Right cardiac atrium (tissue), 5 donors: ENCODE measurements at places on chromosomes 7 and 10. TPM values are rescaled to one million over a fixed set of nuclear protein-coding genes. Genes with fewer than 3 reads are reported as not detected.

CTNNA3 gene
- 81.7 TPM for total RNA-seq

STAM gene
- 33.7 TPM for total RNA-seq

TSPAN15 gene
- total RNA-seq, result 6.9 TPM

VPS37D gene
- 1.6 TPM for total RNA-seq

AKR1B1 gene
- total RNA-seq, result 158 TPM

TAS2R41 gene
- not detected for total RNA-seq

POR gene
- 64.2 TPM for total RNA-seq

AZGP1 gene
- total RNA-seq, result 10.7 TPM

SLIT1 gene
- 0.11 TPM for total RNA-seq

FAM25G gene
- not detected for total RNA-seq

MICALL2 gene
- 14.0 TPM for total RNA-seq

- DNase-seq, result no peak
Measured at GRCh38 chr7:101486433-101487104, 123.9 kb downstream of the COL26A1 start.

DNA sequence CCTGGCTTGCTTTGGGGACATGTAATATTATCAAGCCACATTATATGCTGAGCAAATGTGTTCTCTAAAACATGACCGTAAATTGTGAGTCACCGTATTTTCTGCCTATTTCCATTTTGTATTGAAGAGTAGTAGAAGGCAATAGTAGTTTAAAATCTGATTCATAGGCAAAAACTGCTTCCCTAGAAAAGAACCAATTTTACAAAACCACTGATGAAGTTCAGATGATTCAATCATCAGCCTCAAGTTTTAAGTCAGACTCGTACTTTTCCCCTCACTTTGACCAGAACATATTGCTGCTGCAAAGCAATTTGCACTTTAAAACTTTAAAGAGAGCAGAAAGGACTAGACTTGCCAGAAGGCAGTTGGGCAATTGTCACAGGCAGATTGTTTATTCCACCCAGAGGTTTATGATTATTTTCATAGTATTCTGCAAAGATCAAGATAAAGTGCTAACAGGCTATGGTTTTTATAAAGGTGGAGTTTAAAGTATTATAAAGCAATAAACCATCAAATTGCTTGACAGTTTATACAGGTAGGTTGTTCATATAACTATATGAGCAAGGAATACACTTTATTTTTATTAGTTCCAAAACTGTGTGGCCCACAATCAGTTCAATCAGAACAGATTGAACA lies 168.2 kb downstream of the ETV1 start:
- DNase-seq, result no peak

- no peak for DNase-seq
Measured at GRCh38 chr7:139830292-139830691, 1.2 kb downstream of the TBXAS1 start.

DNA sequence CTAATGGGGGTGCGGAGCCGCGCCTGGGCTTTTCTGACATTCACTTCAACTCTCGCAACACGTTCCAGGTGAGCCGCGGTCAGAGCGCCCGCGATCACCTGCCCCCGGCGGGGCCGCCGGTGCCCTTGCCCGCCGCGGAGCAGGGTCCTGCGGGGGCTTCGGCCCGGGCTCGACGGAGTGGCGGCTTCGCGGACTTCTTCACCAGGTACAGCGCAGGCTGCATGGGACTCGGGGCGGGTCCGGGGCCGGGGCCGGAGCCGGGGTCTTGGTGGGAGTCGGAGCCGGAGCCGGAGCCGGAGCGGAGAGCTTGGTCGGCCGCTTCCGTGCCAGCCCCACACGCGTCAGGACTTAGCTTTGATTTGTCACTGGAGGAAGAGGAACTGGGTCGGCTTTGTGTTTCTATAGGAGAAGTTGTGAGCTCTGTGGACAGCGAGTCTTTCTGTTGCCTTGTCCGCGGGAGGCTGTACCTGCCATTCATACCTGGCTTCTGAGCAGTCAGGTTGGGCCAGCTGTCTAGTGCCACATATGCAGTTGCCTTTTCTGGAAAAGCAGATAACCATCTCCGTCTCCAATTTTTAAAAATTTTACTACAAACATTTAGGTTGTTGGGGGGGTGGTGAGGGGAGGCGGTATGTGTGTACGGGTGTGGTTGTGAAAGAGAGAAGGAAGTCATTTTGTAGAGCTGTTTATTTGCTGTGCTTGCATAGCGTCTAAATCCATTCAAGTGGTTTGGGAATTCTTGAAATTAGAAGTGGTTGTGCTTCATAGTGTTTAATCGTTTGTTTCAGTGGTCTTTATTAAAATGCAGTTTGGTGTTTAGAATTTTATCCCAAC lies 1.3 kb downstream of the TBC1D12 start:
- DNase-seq, result peak; percentile 83

- DNase-seq, result no peak
Measured at GRCh38 chr7:21092766-21093702, 306.3 kb upstream of the SP8 start.

GRCh38 chr7:92732316-92733036 lies 103.9 kb downstream of the CDK6 start:
- DNase-seq, result no peak

DNA sequence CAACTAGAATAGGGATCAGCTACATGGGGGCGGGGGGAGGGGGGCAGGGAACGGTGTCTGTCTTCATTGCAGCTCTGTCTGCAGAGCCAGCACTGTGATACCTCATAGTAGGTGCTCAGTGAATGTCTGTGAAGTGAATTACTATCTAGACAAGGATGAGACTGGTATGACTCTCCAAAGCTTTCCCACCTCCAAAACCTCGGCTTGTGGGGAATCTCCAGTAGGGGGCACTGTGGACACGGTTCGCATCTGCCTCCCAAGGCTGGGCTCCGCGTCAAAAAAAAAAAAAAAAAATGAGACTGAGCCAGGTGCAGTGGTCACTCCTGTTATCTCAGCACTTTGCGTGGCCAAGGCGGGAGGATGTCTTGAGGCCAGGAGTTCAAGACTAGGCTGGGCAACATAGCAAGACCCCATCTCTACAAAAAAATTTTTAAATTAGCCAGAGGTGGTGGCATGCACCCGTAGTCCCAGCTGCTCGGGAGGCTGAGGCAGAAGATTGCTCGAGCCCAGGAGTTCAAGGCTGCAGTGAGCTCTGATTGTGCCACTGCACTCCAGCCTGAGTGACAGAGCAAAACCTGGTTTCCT lies 9.6 kb downstream of the TRIM56 start:
- peak; percentile 71 for DNase-seq

- no peak for DNase-seq
Measured at GRCh38 chr10:107166403-107166802, 1.9 kb upstream of the SORCS1 start.

DNA sequence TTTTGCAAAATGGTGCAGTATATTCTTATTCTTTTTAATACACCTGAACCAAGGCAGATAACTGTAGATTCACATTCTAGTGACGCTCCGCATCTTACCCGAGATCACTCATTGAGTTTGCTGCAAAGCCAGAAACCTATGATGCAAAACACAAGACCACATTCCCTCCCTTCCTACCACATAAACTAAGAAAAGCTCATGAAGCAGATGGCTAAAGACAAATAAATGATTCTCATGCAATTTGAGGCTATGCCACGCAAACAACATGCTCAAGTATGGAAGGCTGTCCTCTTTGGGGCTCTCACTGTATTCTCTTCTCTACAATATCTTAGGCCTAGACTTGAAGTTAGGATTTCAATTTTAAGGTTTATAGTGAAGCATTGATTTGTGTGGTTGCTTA lies 95.0 kb upstream of the BMPER start:
- no peak for DNase-seq

DNA sequence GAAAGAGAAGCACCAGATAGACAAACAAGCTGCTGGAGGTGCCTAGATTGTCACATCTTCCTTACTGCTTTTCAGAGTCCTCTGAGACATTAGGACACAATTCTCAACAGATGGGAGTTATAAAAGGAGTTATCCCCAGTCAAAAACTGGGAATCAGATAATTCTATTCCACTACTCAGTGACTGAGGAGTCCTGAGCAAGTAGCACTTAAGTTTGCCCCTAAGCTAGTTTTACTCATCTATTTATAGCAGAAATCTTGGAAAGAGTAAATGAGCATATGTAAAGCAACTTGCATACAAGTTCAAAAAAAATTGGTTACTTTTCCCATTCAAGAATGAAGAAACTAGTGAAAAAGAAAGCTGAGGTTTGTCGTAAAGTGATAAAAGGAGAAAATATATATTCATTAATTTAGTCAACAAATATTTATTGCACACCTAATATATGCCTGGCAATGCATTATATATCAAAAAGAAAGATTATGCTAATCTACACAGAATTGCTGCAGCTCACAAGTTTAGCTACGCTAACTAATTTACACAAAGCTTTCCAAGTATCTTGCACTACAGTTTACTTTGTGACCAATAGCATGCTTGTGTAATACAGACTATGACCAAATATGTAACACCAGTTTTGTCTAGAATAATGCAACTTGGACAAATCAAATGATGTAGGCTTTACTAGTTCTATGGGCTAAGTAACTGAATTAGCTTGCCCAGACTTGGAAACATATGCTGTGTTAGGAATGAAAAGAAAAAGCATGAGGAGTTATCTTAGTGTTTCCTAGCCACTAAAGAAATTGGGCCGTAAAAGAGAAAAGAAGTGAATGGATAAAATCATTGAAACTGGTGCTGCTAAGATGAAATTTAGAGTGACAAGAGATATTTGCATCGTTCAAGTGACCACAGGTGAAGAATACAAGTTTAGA lies 106.3 kb downstream of the GRM3 start:
- no peak for DNase-seq

DNA sequence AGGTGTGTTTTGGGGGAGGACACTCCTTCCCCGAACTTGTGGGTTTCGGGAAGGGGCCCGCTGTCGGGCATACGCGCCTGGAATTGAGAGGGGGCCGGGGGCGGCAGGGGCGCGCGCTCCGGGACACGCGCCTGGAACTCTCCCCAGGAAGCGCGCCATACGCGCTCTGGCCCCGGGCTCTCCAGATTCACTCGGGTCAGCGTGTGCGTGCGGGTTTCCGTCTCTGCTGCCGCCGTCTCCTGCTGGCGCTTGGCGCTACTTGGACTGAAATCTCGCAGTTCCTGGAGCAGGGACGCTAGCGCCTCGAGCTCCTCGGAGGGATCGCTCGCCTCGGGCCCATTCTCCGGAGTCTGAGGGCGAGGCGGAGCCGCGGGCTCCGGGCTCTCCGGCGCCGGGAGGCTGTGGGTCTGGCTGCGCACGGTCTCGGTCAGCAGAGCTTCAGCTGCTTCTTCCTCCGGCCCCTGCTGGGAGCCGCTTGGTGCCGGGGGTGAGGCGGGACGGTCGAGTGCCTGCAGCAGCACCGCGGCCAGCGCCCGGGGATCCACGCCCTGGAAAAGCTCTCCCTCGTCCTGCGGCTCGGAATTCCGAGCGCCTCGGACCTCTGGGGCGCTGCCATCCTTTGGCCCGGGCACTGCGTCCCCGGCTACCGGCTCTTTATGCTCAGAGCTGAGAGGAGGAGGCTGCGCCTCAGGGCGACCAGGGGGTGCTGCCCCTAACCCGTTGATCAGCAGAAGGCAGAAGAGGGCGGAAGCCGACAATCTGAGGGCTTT lies 1.1 kb downstream of the VGF start:
- no peak for DNase-seq

GRCh38 chr10:58963101-58963534 lies 213.3 kb upstream of the PHYHIPL start:
- DNase-seq, result no peak

GRCh38 chr10:61684894-61685507 lies 22.3 kb downstream of the CABCOCO1 start:
- no peak for DNase-seq

DNA sequence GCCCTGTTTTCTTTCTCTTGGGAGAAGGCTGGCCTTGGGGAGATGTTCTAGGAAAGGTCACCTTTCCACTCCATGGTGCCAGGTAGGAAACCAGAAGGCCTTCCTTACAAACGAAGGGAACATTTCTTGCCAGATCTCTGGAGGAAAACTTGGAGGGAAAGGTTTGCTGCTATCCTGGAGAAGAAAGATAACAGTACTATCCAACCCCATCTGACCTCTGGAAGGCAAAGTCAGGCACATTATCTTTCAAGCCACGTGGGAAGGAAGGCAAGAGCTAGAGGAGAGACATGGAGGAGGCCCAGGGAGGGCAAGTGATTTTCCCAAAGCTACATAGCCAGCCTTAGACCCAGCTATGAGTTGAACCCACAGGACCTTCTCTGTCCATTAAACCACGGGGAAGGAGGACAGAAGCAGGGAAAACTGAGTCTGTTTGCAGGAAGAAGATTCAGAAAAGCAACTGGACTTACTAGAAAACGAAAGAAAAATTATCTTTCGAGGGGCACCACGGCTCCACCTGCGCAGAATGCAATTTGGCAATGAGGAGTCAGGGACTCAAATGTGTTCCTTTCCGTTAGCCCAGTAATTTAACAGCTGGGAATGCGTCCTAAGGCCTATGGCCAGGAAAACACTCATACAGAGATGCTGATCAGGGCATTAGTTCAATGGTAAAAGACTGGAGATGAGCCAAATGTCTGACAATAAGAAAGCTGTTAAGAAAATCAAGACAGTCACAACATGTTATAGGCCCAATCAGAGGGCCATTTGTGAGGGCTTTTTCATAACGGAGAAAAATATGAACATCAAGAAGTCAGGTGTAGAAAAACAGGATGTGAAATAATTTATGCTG lies 32.0 kb upstream of the PSAP start:
- no peak for DNase-seq

GRCh38 chr7:151748733-151749132 lies 128.2 kb downstream of the PRKAG2 start:
- no peak for DNase-seq

GRCh38 chr10:50508315-50509051 lies 115.3 kb downstream of the SGMS1 start:
- DNase-seq, result no peak

- DNase-seq, result no peak
Measured at GRCh38 chr7:138663725-138664710, 37.1 kb downstream of the SVOPL start.

- DNase-seq, result no peak
Measured at GRCh38 chr10:29030900-29031299, 258.0 kb upstream of the LYZL1 start.

DNA sequence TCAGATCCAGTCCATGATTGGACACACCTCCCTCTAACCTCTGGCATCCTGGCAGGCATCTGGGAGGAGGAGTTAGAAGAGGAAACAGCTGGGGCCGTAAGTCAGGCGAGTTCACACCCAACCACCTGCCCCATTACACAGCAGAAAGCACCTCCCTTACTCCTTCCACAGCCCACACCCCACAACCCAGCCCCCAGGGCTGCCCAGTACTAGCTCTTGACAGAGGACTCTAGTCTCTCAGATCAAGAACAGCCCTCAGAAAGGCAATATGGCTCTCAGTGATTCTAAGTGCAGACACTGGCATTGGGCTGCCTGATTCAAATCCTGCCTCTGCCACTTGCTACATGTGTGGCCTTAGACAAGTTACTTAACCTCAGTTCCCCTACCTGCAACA lies 34.1 kb downstream of the KCNMA1 start:
- no peak for DNase-seq

DNA sequence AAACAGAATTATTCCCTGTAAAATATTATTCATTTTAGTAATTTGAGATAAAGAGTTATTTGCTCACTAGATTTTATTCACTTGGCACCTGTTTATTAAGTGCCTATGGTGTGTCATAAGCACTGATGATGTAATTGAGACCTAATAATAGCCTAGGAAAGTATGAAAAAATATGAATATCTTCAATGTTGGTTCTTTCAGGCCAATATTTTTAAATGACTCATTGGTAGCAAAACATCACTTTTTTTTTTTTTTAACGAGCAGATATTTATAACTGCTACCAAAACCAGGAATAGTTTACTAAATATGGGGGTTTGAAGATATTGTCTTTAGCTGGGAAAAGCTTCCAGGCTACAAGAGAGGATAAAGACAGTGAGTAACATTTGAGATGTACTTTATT lies 228.0 kb downstream of the PRKG1 start:
- no peak for DNase-seq

GRCh38 chr7:66250711-66251110 lies 45.6 kb downstream of the TPST1 start:
- DNase-seq, result no peak

GRCh38 chr10:71032887-71033286 lies 144.5 kb upstream of the PCBD1 start:
- no peak for DNase-seq
